ENCODE measurements at places on chromosomes 2 and 18. TPM values are rescaled to one million over a fixed set of nuclear protein-coding genes. Genes with fewer than 3 reads are reported as not detected.

GRCh38 chr18:39795350-39795749 lies 2159.7 kb upstream of the PIK3C3 start:
- DNase-seq: no peak

Gene MARCHF4
- not detected for total RNA-seq

DNA sequence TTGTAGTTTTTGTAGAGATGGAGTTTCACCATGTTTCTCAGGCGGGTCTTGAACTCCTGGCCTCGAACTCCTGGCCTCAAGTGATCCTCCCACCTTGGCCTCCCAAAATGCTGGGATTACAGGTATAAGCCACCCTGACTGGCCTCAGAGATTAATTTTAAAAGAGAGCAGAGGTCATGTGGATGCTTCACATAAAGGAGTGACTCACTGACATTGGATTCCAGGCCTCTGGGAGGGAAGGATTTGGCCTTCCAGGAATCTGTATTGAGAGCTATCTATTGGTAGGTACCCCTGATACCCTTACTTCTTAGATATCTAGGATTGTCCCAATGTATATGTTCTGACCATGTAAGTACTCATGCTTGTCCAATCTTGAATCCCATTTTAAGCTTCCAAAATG lies 138.4 kb downstream of the FAM161A start:
- no peak for DNase-seq

GRCh38 chr2:111688482-111688881 lies 195.5 kb downstream of the ANAPC1 start:
- DNase-seq: no peak

DNA sequence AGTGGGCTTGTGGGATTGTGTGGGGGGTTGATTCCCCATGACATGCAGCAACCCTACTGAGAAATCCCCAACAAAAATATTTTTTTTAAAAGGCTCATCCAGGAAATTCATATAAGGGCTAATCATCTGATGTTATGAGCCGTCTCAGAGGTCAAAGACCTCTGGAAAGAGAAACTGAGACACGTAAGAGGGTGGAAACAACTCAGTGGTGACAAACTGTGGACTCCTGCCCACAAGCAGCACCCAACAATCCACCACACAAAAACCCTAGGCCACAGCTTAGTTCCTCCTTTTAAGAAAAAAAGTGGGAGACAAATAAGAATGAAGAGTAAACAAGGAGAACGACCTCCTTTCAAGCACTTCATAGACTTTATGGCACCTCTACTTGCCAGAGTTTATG lies 1096.1 kb upstream of the NRXN1 start:
- no peak for DNase-seq

Gene IL36RN
- not detected for total RNA-seq

DNA sequence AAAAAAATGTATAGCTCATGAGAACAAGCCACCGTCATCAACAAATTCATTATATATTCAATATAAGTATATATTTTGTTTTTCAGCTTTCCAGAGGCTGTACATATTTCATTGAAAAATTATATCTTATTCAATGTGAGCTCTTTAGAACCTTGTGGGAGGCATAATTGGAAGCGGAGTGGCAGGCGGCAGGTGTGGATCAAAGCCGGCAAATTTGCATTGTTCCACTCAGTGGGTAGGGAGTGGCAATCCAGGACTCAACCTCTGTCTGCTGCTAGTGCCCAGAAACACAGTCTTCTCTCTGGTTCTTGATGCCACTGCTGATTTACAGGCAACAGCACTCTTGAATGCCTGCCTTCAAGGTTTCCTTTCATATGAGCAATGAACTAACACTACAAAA lies 46.9 kb downstream of the GCA start:
- no peak for DNase-seq

Gene SCYGR4
- not detected for total RNA-seq

DNA sequence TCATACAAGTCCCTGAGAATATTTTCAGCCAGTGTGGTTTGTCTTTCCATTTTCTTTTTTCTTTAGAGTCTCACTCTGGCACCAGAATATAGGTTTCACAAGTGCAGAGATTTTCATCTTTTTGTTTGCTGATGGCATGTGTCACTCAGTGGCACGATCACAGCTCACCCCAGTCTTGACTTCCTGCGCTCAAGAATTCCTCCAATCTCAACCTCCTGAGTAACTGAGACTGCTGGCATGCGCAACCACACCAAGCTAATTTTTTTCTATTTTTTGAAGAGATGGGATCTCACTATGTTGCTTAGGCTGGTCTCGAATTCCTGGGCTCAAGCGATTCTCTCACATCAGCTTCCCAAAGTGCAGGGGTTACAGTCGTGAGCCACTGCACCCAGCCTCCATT lies 23.9 kb downstream of the NBEAL1 start:
- no peak for DNase-seq

DNA sequence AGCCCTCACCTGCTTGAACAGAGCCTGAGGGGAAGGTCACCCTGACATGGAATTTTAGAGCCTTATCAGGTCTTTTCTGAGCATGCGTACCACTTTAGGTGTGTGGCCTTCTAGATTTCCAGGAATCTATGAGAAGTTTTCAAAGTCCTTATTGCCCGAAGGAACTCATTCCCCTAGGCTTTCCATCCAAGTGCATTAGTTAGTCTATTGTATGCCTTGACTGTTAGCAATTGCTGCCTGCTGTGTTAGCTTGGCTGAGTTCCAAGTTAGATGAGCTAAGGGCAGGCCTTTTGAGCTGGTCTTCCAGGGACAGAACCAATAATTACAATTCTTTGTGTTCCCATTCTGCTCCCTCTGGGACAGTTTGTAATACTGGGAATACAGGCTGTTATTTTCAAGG lies 30.8 kb upstream of the PUM2 start:
- DNase-seq: no peak

Gene MYO5B
- total RNA-seq: not detected

DNA sequence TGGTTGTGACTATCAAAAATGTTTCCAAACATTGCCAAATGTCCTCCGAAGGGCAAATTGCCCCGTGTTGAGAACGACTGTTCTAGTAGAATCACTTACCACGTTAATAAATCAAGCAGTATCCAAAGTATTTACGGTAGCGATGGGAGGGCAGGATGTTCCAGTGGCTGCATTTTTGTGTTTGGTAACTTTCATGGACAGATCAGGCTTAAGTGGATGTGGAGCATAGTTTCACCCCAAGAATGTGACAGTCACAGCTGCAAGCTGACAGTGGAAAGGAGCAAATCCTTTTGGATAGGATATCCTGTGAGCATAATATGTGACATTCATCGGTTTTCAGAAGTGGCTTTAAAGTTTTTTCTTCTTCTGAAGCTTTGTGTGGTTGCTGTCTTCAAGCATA lies 46.3 kb upstream of the DARS1 start:
- no peak for DNase-seq

Gene UGT1A3
- total RNA-seq: not detected

Gene MYO7B
- total RNA-seq: 3.0 TPM

- no peak for DNase-seq
These were observed at the start of gene MGAT5 for GRCh38 chr2:134253804-134254203. MGAT5 (plus strand) TSS chr2:134254072; CDS start chr2:134254404, 332 bp downstream.

Gene ALK
- not detected for total RNA-seq

DNA sequence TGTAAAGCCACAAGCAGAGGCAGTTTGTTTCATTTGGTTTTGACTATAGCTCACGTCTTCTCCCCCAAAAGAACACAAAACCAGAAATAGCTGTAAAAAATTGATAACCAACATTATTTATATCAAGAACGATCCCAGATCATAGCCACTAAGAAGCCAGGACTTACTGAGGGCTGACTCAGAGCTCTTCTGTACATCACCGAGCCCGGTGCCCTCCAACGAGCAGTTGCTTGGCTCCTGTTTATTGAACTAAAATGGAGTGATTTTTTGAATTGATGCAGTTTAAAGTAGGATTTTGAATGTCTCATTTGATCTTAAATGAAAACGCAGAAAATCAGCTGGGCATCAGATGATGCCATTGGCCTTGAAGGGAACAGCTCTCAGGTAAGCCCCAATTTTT lies 343.3 kb downstream of the INSIG2 start:
- no peak for DNase-seq

DNA sequence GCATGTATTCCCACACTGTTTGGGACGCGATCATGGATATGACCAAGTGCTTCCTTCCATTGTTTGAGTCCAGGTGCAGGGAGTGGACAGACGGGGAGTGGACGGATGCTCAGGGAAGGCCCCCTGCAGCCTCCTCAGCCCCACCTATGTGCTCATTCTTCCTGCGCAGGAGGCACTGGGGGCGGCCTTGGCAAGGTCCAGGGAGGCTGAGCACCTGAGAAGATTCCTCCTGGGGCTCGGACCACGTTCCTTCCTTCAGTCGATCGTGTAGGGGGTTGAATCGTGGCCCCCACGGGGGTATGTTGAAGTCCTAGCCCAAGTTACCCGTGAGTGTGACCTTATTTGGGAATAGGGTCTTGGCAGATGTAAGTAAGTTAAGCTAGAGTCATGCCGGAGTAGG lies 60.4 kb downstream of the ASB1 start:
- DNase-seq: no peak

Gene VWA3B
- total RNA-seq: not detected

GRCh38 chr2:7037340-7038333 lies 120.4 kb downstream of the RNF144A start:
- peak; percentile 86 for DNase-seq

Gene ALPP
- total RNA-seq: not detected

GRCh38 chr2:240472078-240472790 lies 36.8 kb downstream of the GPC1 start:
- no peak for DNase-seq

GRCh38 chr18:55401638-55402191 lies 186.3 kb downstream of the TCF4 start:
- DNase-seq: no peak

DNA sequence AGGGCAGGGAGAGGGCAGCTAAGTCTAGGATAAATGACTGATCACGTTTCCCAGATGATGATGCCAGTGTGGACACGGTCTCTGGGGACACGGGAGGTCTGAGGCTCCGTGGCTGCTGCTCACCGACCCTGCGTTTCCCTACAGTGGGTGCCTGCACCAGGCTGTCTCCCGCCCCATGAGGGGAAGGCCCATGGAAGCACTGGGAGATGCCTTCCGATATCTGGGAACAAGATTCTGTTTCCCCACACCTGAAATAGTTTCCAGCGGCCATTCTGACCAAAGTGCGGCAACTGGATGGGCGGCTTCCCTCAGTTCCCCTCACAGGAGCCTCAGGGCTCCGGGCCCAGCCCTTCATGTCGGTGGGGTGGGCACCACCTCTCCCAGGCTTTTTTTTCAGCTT lies 83.1 kb downstream of the EDAR start:
- no peak for DNase-seq

- no peak for DNase-seq
These were observed 436.9 kb downstream of the METTL4 start for GRCh38 chr18:2134364-2134763.

GRCh38 chr18:24799176-24799575 lies 338.7 kb downstream of the HRH4 start:
- no peak for DNase-seq

GRCh38 chr2:133204421-133204820 lies 363.8 kb downstream of the NCKAP5 start:
- no peak for DNase-seq

DNA sequence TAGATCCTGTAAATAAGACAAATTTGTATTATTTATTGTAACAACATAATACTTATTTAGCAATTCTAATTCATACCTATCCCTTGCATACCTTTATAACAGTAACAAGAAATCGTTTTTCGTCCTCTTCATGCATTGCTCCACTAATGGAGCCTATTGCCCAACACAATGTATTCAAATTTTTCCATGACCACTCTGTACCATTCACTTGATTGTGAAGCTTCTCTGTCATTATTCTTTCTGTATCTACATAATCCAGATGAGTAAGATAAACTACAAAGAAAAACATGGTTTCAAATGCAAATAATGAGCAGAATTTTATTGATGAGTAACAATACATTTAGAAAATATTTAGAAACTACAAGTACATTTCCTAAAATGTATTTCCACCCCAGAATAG lies 21.6 kb upstream of the USP34 start:
- DNase-seq: no peak

Data from Karpas-422 (cell line).